Substantia nigra (tissue), 51 donors: ENCODE measurements at places on chromosomes 12 and 14.

- DNase-seq = no peak
Measured at GRCh38 chr12:92140896-92141536, 4.6 kb downstream of the BTG1 start.

- DNase-seq = no peak
Measured at GRCh38 chr12:33817713-33818112, 204.6 kb upstream of the ALG10 start.

GRCh38 chr12:131775392-131776236, 52.6 kb upstream of the MMP17 start:
- DNase-seq = no peak

GRCh38 chr12:123270214-123271000, 1.2 kb downstream of the CDK2AP1 start:
- DNase-seq = peak; percentile 55

GRCh38 chr14:52458721-52459085, 93.6 kb downstream of the TXNDC16 start:
- DNase-seq = no peak

GRCh38 chr12:12543959-12544358, 18.7 kb downstream of the DUSP16 start:
- no peak for DNase-seq

GRCh38 chr12:50055831-50056638, 1.4 kb upstream of the ASIC1 start:
- DNase-seq = no peak

- no peak for DNase-seq
Measured at GRCh38 chr12:11026118-11026517, 3.7 kb upstream of the TAS2R19 start.

DNA sequence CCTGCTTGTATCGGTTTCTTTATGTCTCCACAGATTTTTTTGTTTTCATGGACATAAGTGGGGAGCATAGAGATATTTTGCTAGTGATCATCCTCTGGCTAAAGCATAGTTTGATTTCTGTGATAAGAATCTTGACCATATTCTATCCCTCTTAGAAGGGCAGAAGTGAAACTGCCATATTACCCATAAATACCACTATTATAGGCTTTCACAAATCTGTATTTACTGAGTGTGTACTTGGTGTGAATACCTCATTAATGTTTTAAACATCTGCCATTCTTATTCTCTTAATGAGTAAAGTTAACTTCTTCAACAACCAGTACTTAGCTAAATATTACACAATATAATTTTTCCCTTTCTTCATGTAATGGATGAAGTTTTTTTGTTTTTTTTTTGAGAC, 16.1 kb downstream of the WNK1 start:
- DNase-seq = no peak

DNA sequence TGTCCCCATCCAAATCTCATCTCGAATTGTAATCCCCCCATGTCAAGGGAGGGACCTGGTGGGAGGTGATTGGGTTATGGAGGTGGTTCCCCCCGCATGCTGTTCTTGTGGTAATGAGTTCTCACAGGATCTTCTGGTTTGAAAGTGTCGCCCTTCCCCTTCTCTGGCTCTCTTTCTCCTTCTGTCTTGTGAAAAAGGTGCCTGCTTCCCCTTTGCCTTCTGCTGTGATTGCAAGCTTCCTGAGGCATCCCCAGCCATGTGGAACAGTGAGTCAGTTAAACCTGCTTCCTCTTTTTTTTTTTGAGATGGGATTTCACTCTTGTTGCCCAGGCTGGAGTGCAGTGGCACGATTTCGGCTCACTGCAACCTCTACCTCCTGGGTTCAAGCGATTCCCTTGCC, 104.0 kb downstream of the CCDC91 start:
- no peak for DNase-seq

GRCh38 chr14:30354439-30354838, 204.5 kb upstream of the G2E3 start:
- no peak for DNase-seq

- DNase-seq = no peak
Measured at GRCh38 chr12:5171701-5172100, 128.0 kb downstream of the KCNA5 start.

DNA sequence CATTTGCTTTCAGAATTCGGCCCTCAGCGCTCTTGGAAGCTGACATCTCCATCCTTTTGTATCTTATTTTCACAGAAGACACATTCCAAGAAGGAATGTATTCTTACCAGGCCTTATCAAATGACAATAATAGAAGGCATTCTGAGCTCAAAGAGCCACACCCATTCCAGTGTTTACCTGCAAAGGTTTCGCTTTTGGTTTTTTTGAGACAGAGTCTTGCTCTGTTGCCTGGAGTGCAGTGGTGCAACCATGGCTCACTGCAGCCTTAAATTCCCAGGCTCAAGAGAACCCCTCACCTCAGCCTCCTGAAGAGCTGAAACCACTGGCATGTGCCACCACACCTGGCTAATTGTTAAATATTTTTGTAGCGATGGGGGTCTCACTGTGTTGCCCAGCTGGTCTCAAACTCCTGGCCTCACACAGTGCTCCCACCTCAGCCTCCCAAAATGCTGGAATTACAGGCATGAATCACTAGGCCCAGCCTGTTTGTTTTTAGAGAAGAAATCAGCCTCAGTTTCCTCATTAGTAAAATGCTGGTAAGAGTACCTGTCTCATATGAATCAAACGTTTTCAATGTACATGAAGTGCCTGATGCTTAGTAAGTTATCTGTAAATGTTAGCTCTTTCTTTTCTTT, 69.2 kb downstream of the SLC6A12 start:
- no peak for DNase-seq

GRCh38 chr12:89836026-89836425, 127.4 kb upstream of the ATP2B1 start:
- DNase-seq = no peak

DNA sequence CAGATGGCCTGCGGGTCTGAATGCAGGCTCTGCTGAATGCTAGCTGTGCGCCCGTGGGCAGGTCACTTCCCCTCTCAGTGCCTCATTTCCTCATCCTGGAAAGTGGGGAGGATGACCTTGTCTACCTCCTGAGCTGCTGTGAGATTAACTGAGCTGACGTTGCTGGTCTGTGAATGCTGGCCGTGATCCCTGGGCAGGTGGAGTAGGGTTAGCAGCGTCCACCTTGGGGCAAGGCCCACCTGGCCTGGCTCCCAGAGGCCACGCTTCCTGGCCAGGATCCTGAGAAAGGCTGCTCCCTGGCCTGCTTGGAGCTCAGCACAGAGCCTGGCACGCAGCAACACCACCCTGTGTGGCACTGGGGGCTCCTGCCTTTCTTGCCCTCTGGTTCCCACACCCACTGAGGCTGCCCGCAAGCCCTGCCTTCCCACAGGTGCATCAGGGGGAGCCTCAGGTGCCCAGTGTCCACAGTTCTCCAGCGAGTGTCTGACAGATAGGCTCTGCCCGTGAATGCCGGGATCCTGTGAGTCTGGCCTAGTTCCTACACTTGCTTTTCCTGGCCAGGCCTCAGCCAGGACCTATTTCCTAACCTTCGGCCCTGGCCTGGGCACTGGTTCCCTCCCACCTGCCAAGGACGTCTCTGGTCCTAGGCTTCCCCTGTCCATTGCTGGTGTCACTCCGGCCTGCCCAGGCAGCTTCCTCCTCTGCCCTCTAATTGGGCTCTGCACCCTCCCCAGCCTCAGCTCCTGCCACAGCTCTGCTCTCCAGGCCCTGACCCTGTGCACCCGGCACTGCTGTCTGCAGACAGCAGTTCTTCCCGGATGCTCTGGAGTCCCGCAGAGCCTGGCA, 37.2 kb upstream of the TDRD9 start:
- no peak for DNase-seq

- DNase-seq = no peak
Measured at GRCh38 chr14:103887170-103887501, 39.8 kb upstream of the PPP1R13B start.

GRCh38 chr14:105271224-105271890, 23.0 kb downstream of the BTBD6 start:
- peak; percentile 65 for DNase-seq

DNA sequence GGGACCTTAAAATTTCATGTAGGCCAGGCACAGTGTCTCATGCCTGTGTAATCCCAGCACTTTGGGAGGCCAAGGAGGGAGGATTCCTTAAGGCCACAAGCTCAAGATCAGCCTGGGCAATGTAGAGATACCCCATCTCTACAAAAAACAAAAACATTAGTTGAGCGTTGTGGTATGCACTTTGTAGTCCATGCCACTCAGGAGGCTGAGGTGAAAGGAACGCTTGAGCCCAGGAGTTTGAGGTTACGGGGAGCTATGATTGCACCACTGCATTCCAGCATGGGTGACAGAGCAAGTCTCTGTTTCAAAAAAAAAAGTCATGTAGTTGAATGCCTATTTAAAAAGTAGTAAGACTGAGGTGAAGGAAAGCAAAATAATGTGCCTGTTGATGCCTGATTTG, 83.5 kb downstream of the TTC6 start:
- no peak for DNase-seq

DNA sequence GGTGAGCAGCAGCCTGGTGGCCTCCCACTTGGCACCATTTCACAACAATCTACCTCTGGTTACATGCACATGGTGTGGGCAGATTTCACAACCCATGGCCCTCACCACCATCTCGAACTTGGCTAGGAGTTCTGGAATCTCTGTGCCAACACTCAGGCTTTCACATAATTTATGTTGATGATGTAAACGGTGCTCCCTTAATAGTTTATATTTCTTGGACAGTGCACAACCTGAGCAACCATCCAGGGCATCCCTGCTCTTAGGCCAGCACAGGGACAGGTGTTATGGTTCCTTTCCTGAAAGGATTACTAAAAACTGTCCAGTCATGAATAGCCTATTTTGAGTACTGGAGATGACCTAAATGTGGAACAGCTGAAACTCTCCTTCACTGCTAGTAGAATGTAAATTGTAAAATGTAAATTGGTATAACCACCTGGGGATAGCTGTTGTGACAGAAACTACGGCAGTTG, 28.6 kb downstream of the ABCB9 start:
- DNase-seq = no peak

GRCh38 chr14:40221428-40221827, 789.2 kb upstream of the FBXO33 start:
- DNase-seq = no peak

DNA sequence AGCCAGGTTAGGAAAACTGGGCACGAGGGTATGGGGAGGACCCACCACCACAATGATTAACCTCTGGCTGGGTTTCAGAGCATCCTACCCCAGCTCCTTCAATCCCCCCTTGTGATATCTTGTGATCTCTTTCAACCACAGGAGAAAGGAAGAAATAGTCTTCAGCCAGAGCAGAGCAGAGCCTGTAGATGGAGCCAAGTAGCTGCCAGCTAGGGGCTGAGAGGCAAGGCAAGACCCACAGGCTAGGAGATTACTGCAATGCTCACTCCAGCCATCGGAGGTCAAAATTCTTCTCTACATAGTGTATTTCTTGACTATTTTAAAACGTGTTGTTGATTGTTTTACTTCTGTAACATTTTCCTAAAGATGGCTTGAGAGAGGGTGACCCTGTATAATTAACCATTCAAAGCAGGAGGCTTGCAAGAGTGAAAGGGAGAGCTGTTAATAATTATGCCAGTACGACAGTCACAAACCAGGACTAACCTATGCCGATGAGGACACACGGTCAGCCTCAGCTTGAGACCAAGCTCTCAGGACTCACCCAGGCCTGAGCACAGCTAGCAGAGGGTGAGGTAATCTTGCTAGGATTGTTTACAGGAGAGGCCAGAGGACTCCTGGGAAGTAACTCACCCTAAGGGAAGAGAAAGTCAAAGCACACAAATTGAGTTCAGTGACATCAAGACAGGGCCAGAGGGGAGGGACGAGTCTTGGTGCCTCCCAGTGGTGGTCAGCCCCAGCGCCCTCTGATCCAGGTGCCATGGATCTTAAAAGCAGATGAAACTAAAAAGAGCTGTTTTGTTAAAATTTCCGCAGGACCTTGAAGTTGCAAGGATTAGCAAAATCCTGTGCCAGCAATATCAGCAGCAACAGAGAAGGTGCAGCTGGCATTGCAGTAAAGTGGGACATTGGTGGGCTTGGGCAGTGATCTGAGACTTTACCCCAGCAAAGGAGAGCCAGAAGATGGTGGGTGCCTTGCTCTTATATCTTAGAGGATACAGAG, 29.8 kb upstream of the CDKN3 start:
- DNase-seq = peak; percentile 33
